ENCODE measurements at places on chromosomes 2 and 18.

- no peak for DNase-seq
Observed at GRCh38 chr18:26086959-26087358, 3.5 kb downstream of the SS18 start.

DNA sequence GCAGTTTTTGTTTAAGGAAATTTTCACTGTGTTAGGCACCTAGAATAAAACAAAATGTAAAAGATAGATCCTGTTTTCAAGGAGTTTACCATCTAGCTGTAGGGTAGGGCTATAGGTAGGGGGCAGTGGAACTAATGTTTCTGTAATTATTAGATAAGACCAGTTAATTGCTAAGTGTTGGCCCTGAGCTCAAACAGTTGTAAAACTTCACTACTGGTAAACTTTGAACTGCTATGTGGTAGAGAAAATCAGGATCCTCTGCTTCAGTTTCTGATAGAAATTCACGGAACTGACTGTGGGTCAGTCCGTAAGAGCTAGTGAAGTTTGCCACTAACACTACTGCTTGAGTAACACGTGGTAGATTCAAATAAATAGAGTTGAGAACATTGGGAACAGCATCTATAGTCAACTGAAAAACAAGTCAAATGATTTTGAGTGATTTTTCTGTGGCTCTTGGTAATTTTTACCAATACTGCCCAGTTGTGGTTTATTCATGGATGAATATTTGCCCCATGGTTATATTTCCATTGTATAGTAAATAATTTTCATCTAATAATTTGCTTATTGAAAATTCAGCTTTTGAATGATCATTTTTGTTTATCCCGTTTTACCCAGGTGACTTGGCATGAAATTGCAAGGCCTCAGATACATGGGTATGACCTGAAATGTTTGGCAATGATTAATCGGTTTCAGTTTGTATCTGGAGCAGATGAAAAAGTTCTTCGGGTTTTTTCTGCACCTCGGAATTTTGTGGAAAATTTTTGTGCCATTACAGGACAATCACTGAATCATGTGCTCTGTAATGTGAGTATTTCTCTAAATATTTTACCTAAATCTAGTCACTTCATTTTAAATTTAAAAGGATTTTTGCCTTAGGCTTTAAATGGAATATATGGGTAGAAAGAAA lies 26.4 kb downstream of the ELP2 start:
- no peak for DNase-seq

DNA sequence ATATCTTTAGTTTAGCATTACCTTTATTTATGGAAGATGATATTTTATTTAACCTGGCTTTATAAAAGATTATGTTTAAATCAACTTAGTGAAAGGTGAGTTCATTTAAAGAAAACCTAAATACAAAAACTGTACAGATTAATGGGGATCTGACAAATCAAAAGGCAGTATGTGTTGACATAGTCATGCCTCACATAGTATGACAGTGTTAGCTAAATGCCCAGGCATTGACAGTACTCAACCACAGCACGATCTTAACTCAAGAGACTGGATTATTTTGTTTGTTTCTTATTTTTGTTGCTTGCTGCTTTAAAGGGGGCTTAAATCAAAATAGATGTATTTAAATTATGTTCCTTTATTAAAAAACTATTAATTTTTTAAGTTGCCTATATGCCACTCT lies 7.8 kb downstream of the DOK6 start:
- DNase-seq: peak; percentile 47

DNA sequence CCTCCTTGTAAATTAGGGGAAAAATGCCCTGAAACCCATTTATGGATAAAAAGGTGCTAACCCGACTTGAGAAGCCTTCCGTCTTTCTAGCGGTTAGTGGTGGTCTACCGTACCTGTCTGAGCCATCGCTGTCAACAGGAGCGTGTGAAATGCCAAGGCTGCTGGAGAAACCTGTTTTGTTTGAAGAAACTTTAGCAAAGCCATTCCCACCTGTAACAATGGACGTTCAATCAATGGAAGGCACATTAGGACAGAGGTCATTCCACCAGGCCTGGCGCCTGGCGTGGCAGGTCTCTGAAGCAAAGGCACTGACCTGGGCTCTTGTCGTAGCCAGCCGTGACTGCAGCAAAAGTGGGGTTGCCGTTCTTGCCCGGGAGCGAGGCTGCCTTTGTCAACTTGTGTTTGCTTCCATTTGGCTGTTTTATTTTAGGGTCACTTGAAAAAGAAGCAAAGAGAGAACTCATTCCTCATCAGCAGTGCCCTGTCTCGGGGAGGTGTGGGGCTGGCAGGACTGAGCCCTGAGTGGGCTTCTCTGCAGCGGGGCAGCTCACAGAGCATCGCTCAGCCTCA lies 47.2 kb downstream of the ZAP70 start:
- no peak for DNase-seq

DNA sequence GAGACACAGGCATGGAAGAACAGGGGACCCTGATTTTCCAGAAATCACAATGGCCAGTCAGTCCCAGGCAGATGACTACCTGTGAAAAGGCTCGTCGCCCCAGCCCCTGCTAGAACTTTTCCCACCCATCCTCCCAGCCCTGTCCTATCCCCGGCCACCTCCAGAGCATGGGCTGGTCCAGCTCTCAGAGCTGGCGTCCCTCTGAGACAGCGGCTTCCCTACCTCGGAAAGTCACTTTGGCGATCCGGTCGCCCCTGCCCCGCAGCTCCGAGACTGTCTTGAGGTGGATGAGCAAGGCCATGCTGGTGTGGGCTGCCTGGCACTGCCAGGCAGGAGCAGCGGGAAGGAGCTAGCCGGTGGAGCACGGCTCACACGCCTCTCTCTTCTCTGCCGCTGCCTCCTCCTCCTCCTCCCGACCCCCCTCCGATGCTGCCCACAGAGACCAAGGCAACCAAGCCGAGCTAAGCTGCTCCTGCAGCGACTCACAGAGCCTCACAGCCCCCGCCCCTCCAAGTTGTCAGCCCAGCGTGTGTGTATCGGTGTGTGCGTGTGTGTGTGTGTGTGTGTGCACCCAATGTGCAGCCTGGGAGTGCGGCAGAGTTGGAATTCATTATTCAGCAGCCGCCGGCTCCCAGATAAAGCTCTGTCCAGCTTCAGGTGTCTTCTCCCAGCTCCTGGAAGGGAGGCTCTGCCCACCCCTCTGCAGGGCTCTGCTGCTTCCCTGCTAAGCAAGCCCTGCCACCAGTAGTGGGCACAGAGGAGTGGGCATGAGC lies 80.5 kb upstream of the OTOF start:
- DNase-seq: peak; percentile 17

DNA sequence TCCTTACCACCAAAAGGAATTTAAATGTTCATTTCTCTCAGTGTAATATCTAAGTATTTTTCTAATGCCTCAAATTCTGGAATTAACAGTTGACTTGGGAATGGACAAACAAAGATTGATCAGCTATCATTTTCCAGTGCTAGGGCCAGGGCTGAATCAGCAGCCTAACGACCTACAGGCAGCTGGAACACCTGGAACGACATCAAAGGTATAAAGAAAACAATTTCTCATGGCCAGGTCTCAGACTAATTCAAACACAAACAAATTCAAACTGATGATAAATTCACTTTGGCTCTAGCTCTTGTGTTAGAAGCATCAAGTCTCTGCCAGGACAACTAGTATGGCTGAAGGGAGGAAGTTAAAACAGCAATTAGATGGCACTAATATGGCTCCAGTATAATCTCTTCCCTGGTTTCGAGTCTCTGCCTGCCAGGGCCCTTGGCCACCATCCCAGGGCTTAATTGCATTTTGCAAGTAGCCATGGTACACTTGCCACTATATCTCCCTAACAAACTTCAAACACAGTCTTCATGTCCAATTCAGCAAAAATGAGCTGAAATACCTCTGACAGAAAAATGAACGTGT lies 70.2 kb upstream of the FSHR start:
- peak; percentile 84 for DNase-seq

DNA sequence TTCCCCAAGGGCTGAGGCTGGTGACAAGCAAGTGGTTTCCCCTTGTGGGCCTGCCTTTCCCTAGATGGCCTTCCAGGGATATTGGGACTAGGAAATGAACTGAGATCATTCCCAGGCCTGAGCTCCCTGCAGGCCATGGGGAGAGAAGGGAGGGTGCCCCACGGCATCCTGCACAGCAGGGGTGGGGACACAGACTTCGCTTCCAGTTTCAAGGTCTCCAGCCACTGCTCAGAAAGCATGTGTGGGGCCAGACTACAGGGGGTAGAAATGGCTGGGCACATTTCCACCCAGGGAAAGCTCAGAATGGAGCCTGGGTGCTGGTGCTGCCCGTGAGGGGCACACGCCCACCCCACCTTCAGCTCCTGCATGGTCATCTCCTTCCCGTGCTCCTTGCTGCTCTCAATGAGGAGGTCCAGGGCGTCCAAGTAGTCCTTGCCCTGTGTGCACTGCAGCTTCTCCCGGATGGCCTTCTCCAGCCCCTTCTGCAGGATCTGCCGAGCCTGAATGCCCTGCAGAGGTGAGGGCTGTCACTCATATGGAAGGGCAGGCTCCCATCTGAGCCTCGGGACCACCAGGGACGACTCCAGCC lies 13.2 kb downstream of the CYP26B1 start:
- DNase-seq: no peak

- no peak for DNase-seq
Observed at GRCh38 chr2:227058888-227059399, 105.1 kb downstream of the COL4A4 start.

DNA sequence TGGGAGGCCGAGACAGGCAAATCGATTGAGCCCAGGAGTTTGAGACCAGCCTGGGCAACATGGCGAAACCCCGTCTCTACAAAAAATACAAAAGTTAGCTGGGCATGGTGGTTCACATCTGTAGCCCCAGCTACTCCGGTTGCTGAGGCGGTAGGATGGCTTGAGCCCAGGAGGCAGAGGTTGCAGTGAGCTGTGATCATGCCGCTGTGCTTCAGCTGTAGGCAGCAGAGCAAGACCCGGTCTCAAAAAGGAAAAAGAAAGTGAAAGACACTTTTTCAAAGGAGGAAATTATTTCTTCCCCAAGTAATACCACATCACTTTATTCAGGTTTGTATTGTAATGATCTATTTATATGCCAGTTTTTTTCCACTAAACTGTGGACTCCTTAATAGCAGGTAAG lies 35.7 kb upstream of the TAF4B start:
- no peak for DNase-seq

DNA sequence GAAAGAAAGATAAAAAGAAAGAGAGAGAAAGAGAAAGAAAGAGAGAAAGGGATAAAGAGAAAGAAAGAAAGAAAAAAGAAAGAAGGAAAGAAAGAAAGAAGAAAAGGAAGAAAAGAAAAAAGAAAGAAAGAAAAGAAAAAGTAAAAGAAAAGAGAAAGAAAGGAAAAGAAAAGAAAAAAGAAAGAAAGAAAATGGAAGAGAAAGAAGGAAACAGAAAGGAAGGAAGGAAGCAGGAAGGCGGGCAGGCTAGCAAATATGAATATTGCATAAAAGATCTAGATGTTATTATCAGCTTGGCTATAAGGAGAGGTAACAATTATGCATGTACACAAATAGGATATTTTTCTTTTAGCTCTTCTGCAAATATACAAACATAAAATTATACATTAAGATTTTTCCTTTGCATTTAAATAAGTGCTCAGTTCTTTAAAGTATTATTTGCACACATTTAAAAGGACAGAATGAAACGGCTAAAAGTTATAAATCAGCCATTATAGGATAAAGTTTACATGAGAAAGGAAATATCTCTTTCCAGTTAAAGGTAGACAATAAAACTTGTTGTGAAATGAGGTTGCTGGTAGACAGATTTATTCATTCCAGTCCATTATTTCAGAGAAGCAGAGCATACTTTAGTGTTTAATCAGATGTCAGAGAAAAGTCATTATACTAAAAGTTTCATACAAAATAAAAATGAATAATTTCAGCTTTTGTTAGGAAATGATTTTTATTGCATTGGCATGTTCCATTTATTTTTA lies 511.4 kb downstream of the KCNJ3 start:
- no peak for DNase-seq

- DNase-seq: no peak
Observed at GRCh38 chr2:14722904-14723570, 90.5 kb downstream of the LRATD1 start.

GRCh38 chr2:174324530-174324929 lies 10.2 kb upstream of the SP9 start:
- DNase-seq: no peak

DNA sequence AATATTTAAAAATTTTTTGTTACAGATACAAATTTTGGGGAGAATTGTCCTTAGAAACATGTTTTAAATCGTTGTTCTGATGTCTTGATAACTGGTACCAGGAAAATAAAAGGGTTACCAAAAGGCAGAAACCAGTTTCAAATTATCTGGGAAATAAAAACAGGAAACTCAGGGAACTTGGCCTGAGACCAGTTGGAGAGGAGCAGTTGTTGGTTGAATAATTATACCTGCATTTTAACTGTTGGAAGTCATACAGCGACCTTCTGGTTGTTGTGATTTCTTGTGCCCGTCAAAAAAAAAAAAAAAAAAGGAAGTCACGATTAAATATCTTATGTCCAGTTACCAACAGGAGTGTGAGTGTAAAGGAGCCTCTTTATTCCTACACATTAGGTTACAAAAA lies 51.8 kb downstream of the CRIM1 start:
- no peak for DNase-seq

- DNase-seq: no peak
Observed at GRCh38 chr2:234996069-234996940, 44.5 kb downstream of the SH3BP4 start.

DNA sequence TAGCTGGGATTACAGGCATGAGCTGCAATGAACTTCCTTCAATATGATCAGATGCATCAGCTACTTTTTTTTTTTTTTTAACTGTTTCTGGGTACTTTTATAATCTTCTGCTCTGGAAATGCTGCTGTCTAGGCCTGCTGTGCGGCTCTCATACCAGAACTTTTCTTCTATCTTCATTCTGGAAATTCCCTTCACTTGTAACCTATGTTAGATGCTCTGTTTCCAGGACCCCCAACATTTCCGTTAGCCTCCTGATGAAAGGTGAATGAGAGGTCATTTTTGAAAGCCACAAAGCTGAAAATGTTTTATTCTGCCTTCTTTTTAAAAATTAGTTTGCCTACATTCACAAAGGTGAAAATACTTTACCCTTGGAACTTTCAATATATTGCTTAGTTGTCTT lies 8.6 kb downstream of the AGFG1 start:
- DNase-seq: no peak

DNA sequence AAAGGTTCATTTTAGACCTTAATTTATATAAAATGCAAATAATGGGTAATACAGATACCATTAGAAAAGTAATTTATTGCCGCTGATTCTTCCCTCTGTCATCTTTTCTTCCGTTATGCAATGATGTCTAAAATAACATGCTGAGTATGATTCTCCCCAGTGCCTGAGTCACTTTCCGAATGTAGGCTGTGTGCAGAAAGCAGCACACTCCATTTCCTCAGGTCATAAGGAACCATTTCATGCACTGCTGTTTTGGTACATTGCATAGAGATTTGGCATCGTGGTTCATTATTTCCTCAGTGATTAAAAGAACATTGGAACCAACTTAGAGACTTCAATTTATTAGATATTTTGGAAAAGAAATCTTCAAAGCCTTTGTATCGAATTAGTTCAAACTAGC lies 173.5 kb downstream of the CDH2 start:
- no peak for DNase-seq

GRCh38 chr18:46407486-46408166 lies 249.4 kb downstream of the LOXHD1 start:
- DNase-seq: no peak

Measured in DMS79 treated with DMSO at 0.1 percent for 48 hours (cell line).